Activated CD8-positive, alpha-beta memory T cell treated with anti-CD3 and anti-CD28 coated beads for 4 hours (primary cell): ENCODE measurements at places on chromosomes 7 and 10.

DNA sequence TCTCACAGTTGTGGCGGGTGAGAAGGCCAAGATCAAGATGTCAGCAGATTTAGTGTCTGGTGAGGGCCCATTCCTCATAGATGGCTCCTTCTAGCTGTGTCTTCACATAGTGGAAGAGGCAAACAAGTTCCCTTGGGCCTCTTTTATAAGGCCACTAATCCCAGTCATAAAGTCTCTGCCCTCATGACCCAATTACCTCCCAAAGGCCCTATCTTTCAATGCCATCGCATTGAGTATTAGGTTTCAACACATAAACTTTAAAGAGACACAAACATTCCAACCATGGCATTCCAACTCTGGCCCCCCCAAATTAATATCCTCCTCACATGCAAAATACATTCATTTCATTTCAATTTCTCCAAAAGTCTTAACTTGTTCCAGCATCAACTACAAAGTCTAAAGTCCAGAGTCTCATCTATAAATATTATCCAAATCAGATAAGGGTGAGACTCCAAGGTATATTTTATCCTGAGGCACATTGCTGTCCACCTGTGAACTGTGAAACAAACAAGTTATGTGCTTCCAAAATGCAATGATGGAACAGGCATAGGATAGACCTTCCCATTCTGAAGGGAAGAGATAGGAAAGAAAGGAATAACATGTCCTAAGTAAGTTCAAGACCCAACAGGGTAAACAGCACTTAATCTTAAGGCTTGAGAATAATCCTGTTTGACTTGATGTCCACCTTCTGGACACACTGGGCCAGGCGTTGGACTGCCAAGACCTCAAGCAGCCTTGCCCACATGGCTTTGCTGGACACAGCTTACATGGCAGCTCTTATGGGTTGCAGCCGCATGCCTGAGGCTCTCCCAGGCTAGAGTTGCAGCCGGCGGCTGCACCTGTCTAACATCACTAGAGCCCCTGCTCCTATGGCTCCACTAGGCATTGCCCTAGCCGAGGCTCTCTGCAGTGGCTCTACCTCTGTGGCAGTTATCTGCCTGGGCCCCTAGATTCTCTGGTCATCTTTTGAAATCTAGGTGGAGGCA lies 312.8 kb downstream of the TNS3 start:
- no peak for DNase-seq

- no peak for DNase-seq
Observed at GRCh38 chr7:44060948-44061644, 4.3 kb downstream of the PGAM2 start.

DNA sequence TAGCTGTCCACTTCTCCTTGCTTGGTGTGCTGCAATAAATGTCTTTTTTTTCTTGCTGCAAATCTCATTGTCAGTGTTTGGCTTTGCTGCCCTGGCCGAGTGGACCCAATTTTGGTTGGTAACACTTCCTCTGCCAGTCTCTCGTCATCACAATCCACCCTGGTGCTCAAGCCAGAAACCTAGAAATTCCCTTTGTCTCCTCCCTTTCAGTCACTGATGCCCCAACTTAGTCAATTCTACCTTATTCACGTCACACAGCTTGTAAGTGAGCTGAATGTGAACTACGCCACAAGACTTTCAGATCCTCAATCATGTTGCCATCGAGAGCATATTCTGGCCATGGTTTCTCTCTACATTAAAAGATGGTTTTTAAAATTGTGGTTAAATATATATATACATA lies 13.0 kb upstream of the FRA10AC1 start:
- no peak for DNase-seq

DNA sequence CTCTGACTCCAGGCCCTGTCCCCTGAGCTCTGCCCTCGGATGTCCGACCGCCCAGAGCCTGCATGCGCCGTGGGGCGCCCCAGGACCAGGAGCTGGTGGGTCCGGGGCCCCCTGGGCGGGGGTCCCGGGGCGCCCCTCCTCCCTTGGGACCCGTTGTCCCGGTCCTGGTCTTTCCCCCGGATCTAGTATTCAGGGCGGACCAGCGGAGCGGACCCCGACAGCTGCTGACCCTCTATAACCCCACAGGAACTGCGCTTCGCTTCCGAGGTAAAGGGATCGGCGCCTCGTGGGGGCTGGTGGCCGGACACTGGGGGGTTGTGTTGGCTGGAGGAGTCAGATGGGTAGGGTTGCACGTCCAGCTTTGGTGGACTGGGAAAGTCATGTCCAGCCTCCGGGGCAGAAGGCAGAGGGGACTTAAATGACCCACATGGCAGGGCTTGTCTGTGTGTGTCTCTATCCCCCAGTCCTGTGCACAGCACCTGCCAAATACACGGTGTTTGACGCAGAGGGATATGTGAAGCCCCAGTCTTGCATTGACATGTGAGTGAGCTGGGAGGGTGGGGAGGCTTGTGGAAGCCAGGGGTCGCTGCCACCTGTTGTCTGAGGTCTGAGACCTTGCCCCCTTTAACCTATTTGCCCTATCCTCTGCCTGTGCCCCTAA lies 520 bp downstream of the MOSPD3 start:
- no peak for DNase-seq

GRCh38 chr10:60615541-60615940 lies 162.7 kb upstream of the CDK1 start:
- DNase-seq = no peak

DNA sequence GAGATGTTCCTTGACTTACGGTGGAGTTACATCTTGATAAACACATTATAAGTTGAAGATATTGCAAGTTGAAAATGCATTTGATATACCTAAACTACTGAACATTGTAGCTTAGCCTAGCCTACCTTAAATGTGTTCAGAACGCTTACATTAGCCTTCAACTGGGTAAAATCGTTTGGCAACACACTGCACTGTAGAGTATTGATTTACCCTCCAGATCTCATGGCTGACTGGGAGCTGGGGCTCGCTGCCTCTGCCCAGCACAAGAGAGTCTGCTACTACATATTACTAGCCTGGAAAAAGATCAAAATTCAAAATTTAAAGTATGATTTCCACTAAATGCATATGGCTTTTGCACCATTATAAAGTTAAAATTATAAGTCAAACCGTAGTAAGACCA lies 7.5 kb upstream of the AGR3 start:
- no peak for DNase-seq

- no peak for DNase-seq
Observed at GRCh38 chr7:156833312-156833711, 59.7 kb downstream of the LMBR1 start.

DNA sequence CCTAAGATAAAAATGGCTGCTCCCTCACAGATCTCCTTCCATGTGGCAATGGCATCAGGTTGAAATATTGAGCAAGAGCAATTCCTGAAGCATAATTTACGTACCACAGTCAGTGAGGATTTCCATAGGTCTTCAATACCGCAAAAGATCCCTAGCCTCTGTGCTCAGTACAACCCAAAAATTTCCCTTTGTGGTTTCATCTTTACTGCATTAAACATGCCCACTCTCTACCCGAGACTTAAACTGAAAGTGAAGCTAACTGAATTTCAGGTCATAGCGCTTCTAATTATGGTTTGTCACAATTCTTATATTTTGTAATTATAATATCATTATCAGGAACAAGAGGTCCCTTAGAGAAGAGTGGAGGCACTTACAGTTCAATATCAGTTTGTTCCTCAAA lies 1071.1 kb downstream of the XPNPEP1 start:
- no peak for DNase-seq

DNA sequence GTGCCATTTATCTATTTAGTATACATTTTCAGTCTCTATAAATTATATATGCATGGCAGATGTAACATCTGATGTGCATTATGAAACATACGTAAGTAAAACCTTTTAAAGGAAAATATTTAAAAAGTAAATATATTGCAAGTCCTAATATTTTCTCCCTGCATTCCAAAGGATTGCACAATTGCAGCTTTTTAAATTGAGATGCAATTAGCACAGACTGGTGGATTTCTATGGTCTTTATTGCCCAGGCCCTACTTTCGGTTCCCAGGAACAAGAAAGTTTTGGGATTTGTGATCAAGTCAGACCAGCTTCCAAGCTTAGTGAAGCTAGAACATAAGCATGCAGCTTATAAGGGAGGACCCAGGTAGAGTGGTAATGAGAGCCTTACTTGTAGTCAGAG lies 337.8 kb downstream of the NRG3 start:
- no peak for DNase-seq

- no peak for DNase-seq
Observed at GRCh38 chr7:144812379-144813283, 23.2 kb downstream of the TPK1 start.

- DNase-seq = no peak
Observed at GRCh38 chr10:37384923-37385322, 259.5 kb downstream of the ANKRD30A start.

- no peak for DNase-seq
Observed at GRCh38 chr7:79984210-79984609, 150.4 kb upstream of the GNAI1 start.

- no peak for DNase-seq
Observed at GRCh38 chr7:130902755-130903357, 168.8 kb upstream of the KLF14 start.

DNA sequence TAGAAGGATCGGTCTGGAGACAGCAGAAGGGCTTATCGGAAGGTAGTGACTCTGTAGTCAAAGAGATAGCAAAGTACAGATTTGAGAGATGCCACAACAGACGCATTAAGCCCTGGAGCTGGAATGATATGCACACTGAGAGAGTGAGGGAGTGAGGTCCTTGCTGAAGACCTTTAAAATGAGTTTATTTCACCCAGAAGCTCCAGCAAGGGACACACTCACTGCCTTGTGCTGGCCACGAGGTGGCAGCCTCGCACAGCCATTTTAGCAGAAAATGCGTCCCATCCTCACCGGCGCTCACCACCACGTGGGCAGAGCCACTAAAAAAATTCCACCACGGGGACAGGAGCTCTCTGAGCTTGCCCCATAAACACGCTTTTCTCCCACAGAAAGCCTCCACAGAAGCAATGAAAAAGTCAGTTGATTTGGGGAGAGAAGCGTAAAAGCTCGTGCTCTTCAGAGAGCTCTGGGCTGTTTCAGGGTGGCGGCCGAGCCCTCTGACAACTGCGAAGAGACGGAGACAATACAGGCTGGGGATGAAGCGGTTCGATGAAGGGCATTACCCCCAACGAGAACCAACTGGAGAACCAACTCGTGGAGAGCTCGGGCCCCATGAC lies 163.0 kb upstream of the KLF14 start:
- peak; percentile 54 for DNase-seq

DNA sequence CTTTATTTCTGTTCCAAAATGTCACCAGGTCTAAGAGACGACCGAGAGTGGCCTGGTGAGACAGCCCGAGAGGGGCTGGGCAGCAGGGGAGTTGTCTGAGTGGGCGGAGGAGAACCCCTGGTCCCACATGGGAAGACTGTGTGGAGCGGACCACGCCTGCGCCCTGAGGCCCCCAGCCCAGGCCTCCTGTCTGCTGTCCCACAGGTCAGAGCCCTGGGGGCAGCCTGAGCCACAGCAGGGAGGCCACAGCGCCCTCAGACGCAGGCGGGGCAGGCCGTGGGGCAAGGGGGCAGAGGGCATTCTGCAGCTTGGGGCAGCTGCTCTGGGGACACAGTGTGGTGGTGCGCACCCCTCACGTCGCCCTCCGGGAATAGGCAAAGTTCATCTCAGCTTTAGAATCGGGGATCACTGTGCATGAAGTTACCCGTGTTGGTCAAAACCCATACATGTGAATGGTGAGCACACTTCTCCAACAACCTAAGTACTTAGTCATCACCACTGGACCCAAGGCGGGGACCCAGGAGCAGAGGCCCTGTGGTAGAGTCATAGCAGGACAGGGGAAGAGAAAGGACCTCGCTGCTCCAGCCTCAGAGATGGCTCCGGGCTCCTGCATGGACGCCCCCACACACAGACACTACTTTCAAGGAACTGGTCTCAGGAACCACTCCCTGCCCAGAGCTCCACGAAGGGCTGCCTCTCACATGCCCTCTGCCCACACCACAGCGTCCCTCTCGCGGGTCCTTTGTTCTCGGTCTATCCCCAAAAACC lies 214.7 kb downstream of the ELFN1 start:
- no peak for DNase-seq

DNA sequence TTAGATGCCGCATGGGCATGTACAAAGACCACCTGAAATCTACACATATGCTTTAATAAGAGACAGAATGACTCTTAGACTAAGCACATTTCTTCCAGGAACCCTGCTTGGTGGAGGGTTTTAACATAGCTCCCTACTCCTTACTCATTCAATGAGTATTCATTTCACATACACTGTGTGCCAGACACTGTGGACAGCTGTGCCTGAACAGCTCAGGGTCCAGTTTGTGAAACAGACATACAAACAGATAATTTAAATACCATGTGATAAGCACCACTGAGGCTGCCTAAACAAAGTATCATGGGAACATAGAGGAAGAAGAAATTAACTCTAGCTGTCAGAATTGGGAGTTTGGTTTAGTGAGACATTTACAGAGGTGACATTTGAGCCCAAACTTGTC lies 65.2 kb upstream of the ITPRID1 start:
- no peak for DNase-seq

GRCh38 chr7:151503902-151504714 lies 15.6 kb downstream of the RHEB start:
- DNase-seq = no peak

DNA sequence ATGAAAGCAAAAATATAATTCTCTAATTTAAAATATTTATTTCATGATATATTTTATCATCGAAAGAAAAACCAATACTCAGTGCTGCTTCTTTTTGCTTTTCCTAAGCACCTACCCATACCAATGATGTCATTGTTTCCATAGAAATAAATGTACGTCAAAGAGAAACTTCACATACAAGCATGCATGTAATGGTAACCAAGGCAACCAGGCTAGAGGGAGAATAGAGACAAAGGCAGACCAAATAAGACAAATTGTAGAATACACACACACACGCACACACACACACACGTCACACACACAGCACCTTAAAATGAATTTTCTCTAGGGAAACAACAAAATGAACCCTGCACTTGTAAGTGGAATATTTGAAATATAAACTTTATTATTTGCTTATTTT lies 75.5 kb downstream of the MACC1 start:
- no peak for DNase-seq
